Fibroblast of villous mesenchyme (primary cell): ENCODE measurements at places on chromosomes 1 and 21. TPM values are rescaled to one million over a fixed set of nuclear protein-coding genes. Genes with fewer than 3 reads are reported as not detected.

The GJC2 gene
- 2.6 and 3.9 TPM in 2 replicates for total RNA-seq

DNA sequence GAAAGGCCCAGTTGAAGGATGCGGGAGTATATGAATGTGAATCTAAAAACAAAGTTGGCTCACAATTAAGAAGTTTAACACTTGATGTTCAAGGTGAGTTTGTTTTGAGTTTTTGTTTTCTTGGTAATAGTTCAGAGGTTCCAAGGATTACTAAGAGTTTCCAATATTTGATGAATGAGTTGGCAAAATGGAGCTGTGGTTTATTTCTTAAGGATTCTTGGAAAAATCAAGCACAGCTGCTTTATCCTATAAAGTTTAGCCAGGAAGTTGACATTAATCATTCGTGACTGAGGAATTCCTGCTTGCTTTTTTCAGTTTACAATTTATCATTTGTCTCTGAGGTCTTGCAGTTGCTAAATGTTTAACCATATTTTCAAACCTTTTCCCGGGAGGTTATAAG is 15.1 kb downstream of the VCAM1 start:
- DNase-seq = peak; percentile 86

DNA sequence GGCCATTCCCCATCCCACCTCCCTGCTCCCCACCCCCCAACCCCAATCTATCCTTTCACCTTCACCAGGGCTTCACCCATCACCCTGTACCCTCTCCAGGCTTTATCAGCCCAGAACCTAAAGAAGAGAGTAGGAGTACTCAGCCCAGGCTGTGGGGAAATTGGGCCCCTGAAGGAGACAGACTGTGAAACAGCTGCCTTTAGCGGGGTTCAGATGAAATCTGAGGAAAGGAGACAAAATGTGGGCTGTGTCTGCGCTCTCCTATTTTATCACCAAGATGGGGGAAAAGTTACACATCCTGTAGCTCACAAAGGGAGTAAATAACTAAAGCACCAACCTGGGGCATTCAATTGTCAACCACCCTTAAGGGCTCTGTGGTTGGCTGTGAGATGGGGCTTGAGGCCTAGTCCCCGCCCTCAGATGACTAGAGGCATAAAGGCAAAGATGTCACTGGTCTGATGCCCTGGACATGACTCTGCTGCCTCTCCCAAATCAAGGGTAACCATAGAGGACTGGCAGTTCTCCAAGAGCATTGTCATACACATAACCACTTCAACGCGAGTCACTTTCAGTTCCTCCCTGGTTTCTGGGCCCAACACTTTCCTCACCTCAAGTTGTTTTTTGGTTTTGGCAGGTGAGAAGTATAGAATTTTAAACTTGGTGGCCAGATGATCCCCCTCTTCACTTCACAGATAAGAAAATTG is 30.0 kb downstream of the SLC27A3 start:
- peak; percentile 68 for DNase-seq

DNA sequence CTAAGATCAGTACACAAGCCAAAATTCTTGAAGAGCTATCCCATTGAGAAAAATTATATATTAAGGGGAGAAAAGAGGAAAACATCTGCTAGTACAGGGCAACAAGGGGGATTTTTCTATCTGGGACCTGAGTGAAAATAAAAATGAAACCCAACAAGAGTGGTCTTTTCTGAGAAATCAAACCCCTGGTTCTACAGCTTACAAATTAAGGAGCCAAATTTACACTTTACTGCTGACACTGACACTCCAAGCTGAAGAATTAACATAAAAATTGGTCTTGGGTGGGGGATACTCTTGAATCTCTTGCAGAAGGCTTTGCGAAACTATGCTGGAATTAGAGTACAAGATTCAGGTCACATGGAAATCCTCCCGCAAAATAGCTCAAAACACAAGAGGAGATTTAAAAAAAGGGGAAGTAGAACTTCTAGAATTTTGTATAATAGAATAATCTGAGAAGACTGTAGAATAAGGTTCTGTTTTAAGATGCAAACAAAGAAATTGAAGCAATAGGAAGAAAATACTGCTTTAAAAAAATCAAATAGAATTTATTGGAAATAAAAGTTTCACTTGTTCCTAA is 32.1 kb upstream of the HSPA13 start:
- no peak for DNase-seq

DNA sequence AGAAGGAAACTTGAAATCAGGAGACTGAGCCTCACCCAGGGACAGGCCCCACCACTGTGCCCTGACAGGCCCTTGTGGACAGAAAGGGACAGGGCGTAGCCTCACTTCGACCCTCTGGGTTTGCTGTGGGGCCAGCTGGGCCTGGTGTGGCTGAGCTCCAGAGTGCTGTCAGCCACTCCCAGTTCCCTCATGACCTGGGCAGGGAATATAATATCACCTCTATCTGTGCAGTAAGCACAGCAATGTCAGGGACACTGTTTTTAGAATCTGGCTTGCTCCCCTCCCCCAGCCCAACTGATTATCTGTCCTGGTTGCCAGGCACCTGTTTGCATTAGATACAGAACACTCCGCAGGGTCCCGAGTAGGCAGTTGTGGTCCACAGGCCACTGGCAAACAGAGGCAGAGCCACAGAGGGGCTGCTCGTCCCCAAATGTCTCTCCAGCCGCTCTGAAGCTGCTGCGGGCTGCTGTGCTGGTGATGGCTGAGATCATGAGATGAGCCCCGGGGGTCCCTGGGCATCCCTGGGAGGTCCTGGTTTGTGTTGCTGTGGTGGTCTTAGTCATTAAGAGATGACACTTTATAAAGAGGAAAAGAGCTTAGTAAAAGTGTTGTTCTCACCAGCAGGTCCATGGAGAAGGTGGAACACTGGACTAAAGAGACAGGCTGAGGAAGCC is 51.6 kb downstream of the ETS2 start:
- DNase-seq = no peak

DNA sequence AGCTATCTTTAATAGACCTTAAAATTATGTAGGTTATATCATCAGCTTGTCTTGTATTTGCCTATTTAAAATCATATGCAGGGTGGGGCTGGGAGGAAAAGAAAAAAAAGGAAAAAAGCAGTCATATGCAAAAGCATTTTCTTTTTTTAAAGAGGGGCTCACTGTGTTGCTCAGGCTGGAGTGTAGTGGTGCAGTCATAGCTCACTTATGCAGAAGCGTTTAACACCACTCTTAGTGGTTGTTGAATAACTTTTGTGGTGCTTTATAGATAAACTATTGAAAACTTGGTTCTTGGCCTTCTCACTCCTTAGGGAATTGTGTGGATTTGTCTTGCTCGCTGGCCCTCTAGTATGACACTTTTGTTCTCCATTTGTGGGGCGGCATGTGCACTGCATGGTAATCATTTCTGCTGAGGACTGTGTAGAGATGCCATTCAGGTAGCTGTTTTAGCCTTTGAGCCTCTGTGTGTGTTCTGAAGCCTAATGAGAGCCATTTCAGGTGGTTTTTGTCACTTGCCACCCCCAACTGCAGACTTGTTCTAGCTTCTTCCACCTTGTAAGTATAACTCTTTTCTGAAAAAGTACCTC is 77.8 kb downstream of the KIF1B start:
- no peak for DNase-seq

GRCh38 chr21:43305811-43306311 is 121.1 kb downstream of the SIK1 start:
- DNase-seq = no peak

The PTPN7 gene
- not detected in 2 replicates for total RNA-seq

GRCh38 chr1:41547336-41547735 is 62.9 kb upstream of the EDN2 start:
- no peak for DNase-seq

The DNAJC28 gene
- total RNA-seq = 1.9 and 2.2 TPM in 2 replicates

GRCh38 chr1:191890433-191891088 is 267.7 kb upstream of the RGS18 start:
- DNase-seq = no peak

DNA sequence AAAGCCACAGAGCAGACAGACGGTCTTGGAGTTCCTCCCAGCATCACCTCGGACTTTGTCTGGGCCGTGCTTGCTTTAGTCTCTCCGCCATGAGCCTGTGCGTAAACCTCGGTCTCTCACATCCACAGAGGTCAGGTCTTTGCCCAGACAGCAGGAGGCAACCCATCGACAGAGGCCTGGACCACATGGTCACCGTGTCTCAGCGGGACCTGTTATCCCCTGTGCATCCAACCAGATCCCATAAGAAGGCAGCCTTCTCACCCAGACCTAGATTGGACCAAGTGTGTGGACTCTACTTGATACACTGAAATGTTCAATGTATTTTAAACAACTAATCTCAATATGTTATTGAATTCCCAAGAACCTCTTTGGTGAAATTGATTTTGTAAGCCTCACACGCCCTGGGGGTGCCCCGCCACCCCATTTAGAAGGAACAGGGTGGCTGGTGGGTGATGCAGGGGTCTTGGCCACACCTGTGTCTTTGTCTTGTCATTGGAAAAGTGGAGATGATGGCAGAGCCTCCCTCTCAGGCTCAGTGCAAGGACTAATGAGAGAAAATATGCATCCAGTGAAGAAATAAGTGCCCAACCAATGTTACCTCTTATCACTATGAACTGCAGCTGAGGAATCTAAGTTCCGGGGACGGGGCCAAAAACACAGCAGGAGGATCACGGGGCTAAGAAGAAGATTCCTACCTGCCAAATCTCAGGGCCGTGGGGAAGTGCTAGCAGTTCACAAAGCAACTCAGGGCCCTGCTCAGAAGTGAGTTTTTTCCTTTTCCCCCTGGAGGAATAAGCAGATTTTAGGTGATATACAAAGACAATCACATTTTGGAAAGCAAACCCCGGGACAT is 101.6 kb upstream of the BACE2 start:
- no peak for DNase-seq
